BJ (cell line): ENCODE measurements at places on chromosomes 2 and 18.

DNA sequence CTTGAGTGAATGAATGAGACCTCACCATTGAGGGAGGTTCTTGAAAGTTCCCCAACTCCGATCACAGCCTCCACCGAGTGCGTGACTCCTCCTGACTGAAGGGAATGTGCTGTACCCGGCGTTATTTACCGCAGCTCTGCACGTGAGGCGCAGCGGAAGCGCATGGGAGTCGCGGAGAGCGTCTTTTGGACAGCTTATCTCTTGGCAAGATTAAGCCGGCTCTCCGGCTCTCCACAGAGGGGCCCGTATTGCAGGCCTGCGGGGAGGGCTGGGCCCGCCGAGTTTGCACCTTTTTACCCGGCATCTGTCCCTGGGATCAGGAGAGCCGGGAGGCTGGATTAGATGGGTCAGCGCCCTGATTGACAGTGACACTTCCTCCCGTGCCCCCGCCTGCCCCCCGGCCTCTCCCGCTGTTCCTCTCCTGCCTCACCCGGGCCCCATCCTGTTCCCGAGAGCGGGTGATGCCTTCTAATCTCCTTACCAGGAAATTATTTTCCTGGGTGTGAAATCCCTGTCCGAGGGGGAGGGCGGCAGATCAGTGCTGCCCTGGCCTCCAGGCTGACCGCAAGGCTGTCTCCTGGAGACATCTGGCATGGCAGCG lies 176.3 kb downstream of the INHBB start:
- no peak for DNase-seq

GRCh38 chr2:218218268-218219185 lies 1.5 kb downstream of the ARPC2 start:
- no peak for DNase-seq

GRCh38 chr2:31294196-31294595 lies 60.2 kb downstream of the EHD3 start:
- DNase-seq: no peak

GRCh38 chr2:109402180-109402579 lies 211.6 kb downstream of the SEPTIN10 start:
- DNase-seq: no peak

- no peak for DNase-seq
Measured at GRCh38 chr2:46844443-46844842, 71.2 kb downstream of the MCFD2 start.

DNA sequence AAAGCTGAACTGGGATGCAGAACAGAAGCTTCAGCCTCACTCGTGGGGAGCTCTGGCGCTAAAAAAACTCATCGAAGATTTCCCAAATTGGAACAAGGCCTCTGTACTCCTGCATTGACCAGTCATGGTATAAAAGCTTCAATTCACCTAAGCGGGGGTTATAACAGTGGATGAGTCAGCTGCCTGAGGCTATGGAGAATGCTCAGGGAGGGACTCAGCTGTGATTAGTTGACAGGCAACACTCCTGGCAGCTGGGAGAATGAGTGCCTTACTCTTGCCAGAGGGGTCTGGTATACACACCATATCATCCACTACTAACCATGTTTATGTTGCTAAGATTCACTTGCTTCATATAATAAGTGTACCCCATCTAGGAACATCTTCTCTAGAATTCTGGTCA lies 350.6 kb upstream of the VRK2 start:
- DNase-seq: no peak

DNA sequence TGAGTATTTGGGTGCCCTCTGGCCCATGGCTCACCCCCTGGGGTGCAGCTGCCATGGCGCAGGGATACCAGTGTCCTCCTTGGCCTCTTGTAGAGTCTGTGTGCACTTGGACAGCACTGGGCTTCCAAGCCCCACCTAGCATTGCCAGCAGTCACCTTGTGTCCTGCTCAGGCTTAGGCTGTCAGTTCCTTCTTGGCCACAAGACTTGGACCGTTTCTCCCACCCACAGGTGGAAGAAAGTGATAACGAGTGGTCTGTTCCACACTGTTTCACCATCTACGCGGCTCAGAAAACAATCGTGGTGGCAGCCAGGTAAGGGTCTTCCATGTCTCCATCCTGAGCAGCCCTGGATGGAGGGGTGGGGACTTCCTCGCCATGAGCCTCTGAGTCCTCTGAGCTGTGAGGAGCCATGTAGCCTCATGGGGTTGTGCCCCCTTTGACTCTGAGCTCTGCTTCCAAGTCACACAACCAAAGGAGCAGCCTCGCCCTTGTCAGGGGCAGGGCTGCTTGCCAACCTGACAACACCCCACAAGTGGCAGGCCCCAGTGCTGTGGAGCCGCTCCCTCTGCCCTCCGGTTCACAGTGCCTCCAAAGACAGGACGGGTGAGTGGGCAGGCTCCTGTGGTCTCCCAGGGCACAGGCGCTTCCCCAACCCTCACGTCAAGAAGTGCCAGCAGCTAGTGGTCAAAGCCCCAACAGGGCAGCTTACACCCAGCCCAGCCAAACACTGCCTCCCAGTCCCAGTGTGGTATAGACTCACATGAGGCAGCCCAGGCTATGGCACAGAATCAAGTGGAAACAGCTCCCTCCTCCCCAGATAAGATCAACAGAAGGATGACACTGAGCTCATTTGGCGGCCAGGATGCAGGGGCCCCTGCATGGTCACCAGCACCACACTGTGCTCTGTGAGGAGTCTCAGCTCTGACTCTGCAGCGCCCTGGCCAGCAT lies 18.4 kb downstream of the STK25 start:
- no peak for DNase-seq

DNA sequence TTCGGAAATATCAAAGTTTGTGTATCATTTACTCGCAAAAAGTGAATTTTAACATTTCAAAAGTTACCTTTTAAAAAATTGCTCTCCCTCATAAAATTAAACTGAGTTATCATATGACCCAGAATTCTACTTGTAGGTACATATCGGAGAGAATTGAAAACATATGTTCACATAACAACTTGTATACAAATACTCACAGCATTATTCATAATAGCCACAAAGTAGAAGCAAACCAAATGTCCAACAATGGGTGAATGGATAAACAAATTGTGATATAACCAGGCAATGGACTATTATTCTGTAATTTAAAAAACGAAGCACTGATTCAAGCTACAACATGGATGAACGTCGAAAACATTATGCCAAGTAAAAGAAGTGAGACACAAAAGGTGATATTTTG lies 412.0 kb upstream of the TCF4 start:
- peak; percentile 62 for DNase-seq

DNA sequence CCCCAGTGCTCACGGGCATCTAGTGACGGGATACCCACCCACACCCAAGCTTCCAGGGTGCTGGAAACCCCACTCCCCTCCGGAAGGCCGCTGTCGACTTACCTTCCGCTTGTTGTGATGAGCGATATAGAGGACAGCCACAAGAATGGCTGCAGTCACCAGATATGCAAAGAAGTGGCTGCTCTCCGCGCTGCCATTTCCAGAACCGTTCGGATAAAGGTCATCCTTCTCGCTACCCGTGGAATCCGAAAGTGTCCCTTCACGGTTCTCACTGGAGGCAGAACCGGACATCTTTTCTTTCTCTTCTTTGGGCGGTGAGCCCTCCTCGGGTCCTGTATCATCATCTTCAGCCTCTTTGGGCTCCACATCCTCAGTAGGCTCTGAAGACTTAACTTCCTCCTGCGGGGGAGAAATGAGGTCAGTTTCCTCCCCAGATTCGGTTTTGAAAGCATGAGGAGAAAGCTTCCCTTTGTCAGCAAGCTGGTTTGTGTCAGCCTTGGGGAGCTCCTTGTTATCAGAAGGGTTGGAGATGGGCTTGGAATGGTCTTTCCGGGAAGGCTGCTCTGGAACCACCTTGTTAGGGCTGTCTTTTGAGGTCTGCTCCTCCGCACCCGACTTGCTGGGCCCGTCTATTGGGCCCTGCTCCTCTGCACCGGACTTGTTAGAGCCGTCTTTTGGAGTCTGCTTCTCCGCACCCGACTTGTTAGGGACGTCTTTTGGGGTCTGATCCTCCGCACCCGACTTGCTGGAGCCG lies 1.2 kb downstream of the TGOLN2 start:
- no peak for DNase-seq

GRCh38 chr18:31857526-31858106 lies 85.3 kb downstream of the TRAPPC8 start:
- no peak for DNase-seq

- no peak for DNase-seq
Measured at GRCh38 chr2:136000502-136000901, 15.1 kb upstream of the DARS1 start.

DNA sequence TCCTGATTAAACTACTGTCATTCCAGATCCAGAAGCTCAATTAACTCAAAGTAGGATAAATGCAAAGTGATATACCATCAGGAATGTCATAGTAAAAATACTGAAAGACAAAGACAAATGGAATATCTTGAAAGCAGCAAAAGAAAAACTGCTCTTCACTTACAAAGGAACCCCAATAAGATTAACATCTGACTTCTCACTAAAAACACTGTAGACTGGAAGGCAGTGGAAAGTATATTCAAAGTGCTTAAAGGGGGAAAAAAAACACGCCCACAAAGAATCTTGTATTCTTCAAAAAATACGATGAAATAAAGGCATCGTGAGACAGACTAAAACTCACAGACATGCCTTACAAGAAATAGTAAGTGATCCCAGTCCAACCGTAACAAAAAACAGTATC lies 195.7 kb downstream of the DOK6 start:
- DNase-seq: no peak

- no peak for DNase-seq
Measured at GRCh38 chr2:222671259-222672067, at the start of gene MOGAT1. TSS of gene MOGAT1 (plus strand) at chr2:222671658. CDS start at chr2:222671786, 128 bp downstream.

GRCh38 chr2:44245083-44245861 lies 30.0 kb upstream of the SLC3A1 start:
- no peak for DNase-seq

- DNase-seq: no peak
Measured at GRCh38 chr2:235551965-235552364, 58.1 kb downstream of the AGAP1 start.

DNA sequence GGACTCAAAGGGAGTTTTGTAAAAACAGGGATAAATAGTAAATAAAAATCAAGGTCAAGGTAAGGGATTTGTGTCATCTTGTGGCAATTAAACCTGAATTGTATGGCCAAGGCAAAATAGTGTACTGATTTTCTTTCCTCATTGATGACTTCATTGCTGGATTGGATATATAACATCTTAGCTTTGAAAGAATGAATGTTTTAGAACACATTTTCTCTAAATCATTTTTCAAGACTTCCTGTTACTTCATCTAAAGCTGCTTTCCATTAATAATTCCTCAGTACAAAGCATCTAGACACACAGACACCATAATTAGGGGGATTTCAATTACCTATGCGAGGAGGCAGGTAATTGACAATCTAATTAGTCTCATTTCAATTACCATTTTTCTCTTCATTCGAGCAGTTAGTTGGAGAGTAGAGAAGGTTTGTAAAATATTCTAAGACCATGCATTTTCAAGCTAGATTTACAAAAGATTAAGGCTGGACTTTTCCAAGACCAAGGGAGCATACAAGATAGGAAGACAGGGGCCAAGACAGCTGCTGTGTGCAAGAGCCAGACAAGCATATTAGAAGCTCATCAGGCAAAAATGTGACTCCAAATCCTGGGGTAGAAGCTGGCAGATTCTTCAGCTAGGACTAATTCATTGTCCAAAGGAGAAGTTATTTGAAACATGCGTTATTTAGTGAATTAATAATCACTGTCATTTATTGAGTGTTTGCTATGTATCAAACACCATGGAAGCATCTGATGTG lies 253.6 kb downstream of the EPHA4 start:
- DNase-seq: peak; percentile 31

- DNase-seq: no peak
Measured at GRCh38 chr2:10142640-10142965, 20.1 kb downstream of the RRM2 start.

GRCh38 chr2:229240984-229241491 lies 30.0 kb downstream of the PID1 start:
- no peak for DNase-seq

DNA sequence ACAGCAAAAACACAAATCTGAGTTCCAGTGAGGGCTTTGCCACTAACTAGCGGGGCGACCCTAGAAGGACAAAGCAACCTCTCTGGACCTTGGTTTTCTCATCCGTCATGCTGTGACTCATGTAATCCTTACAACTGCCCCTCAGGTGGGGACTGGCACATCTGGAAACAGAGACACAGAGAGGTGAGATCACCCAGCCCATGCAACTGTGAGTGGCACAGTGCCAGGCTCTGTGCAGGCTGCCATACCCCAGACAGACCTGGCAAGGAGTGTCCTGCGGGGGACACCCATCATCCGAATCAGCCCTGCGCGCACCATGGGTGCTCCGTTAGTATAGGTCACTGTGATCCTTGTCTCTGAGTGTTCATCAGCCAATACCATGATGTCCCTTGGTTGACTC lies 198.3 kb downstream of the SMAD7 start:
- DNase-seq: no peak

- no peak for DNase-seq
Measured at GRCh38 chr2:98893911-98894321, 42.1 kb downstream of the CRACDL start.

GRCh38 chr2:172083628-172084394 lies 1.5 kb upstream of the DLX1 start:
- no peak for DNase-seq

DNA sequence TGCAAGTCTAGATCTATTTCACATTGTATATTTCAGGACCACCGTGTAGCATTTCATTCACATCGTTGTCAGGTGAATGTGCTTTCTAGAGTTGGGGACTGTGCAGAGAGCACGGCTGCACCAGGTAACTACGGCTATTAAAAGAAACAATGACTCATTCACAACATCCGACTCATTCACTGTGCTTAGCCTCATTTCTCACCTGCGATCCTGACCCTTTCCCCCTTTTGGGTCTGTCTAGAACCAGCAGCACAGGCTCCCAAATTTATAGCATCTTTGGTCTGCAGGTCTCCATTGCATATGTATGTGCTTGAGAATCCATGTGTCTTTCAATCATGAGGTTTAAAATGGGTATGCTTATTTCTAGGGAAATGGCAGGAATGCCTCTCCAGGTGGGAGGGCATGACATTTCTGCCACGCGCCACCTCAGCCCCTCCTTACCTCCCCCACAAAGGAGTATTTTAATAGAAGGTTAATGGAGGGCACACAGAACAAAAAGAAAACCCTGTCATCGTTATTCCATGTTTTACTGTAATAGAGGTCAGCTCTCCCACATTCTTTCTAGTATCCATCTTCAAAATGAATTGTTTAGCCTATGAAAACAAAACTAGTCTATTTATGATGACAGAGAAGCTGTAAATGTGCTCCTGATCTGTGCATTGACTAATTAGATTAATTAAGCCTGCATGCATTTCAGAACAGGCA lies 246.7 kb upstream of the EPHA4 start:
- DNase-seq: no peak

- no peak for DNase-seq
Measured at GRCh38 chr2:18701546-18701945, 112.2 kb upstream of the NT5C1B start.
